ENCODE measurements at places on chromosomes 5 and 9.
A peak's percentile ranks its signal among the peaks of the same experiment; 100 is the strongest.

DNA sequence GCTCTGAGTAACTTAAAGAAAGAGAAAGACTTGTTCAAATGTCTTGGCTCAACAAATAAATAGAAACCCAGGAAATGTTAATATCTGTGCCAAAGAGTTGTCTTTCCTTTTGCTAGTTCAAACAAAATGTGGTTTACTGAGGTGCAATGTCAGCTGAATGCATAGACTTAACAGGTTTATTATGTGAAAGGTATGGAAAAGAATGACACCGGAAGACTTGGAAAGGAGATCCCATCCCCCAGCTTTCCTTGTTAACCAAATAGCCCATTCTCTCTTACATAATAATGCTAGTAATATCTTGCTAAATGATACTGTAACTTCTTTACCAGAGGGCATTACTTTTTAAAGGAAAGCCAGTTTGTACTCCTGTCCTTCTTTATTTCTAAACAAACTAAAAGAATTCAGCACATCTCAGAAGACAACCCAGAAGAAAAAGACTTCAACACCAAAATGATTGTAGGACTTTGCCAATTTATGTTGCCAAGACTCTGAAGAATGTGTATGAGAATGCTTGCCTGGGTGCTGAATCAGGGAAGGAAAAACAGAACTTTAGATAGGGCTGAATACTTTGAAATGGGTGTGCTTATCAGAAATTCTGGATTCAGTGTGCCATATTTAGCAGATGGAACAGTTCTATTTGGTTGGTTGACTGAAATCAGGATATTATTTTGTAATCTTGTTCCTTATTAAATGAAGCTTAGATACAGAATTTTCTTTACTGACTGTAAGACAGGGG, 344.1 kb downstream of the TMEM38B start:
- no peak for DNase-seq

DNA sequence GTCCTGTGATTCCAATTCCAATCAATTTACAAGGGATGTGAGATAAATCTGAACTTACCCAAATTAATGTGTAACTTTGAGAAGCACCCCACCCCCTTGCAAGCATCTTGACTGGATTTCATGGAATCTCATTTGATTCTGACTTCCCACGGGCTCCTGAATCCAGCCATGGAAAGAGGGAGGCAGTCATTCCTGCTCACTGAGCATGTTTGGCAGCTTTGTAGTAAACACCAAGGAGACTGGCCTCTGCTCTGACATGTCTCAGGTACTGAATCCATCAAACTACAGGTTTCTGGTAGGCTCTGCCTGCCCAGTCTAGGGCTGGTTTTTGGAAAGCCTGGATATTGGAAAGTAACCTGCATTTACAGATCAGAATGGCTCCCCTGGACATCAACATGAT, 357.6 kb downstream of the ARHGEF28 start:
- no peak for DNase-seq

DNA sequence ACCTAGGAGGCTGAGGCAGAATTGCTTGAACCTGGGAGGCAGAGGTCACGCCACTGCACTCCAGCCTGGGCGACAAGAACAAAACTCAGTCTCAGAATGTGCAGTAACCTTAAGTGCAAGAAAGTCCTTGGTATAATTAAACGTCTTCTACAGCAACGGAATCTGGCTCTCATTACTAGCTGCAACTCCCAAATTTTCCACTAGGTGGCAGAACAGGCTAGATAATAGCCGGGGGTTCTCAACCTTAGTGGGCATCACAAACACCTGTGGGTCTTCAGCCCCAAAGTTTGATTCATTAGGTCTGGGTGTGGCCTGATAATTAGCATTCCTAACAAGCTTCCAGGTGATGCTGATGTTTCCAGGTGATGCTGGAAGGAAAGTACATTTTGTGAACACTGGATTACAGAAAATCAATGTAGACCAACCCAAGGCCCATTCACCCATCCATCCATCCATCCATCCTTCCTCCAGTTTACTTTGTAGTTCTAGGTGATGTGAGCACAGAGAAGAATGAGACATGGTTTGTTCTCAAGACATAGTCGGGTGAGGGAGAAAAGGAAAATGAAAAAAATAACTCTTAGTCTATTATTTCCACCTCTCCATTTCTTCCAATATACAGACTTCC, 37.3 kb downstream of the FBXW2 start:
- DNase-seq = peak; percentile 56

- DNase-seq = no peak
Measured at GRCh38 chr9:133394687-133395271, 18.6 kb downstream of the STKLD1 start.

- DNase-seq = peak; percentile 50
Measured at GRCh38 chr9:33446946-33447798, at the start of gene AQP3. TSS of gene AQP3 (minus strand) at chr9:33447593. CDS start at chr9:33447530, 63 bp downstream.

GRCh38 chr5:79111387-79111959, at the start of gene BHMT:
TSS of gene BHMT (plus strand) at chr5:79111809. CDS start at chr5:79111886, 77 bp downstream.
- DNase-seq = no peak

GRCh38 chr5:157616785-157617184, 35.5 kb downstream of the SOX30 start:
- DNase-seq = no peak

GRCh38 chr5:69331528-69332445, 814 bp downstream of the CCDC125 start:
- no peak for DNase-seq

DNA sequence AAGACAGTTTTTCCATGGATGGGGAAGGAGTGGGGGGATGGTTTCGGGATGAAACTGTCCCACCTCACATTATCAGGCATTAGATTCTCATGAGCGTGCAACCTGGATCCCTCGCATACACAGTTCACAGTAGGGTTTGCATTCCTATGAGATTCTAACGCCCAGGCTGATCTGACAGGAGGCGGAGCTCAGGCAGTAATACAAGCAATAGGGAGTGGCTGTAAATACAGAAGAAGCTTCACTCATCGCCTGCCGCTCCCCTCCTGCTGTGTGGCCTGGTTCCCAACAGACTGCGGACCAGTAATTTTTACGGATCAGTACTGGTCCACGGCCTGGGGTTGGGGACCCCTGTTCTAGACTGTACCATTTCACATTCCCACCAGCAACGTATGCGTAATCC, 68.3 kb upstream of the OTULINL start:
- DNase-seq = no peak

DNA sequence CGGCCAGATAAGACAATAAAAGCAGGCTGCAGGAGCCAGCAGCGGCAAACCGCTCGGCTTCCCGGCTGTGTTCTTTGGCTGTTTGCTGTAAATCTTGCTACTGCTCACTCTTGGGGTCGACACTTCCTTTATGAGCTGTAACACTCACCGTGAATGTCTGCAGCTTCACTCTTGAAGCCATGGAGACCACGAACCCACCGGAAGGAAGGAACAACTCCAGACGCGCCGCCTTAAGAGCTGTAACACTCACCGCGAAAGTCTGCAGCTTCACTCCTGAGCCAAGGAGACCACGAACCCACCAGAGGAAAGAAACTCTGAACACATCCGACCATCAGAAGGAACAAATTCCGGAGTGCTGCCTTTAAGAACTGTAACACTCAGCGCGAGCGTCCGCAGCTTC, 451.7 kb downstream of the AGTPBP1 start:
- no peak for DNase-seq

GRCh38 chr9:26949637-26950069, 2.6 kb upstream of the PLAA start:
- no peak for DNase-seq

DNA sequence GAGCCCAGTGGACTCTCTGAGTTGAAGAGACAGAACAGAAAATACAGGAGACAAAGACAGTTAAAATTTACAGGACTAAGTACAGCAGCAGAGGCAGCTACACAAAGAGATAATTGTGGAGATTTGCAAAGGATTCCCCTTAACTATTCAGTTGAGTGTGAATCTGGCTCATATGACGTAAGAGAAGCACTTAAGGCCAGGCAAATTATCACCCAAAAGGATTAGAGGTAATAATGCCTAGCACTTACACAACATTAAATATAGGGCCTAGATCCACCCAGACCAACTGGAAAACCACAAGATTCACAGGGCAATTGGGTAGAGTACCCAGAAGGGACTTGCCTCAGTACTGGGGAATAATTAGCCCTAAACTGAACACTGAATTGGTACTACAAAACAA, 41.3 kb downstream of the ADAMTS6 start:
- no peak for DNase-seq

- DNase-seq = no peak
Measured at GRCh38 chr9:127919253-127919815, 2.5 kb upstream of the ST6GALNAC4 start.

- DNase-seq = no peak
Measured at GRCh38 chr9:103514767-103515166, 519.6 kb downstream of the CYLC2 start.

GRCh38 chr5:150616024-150616470, 24.4 kb upstream of the SYNPO start:
- DNase-seq = no peak

DNA sequence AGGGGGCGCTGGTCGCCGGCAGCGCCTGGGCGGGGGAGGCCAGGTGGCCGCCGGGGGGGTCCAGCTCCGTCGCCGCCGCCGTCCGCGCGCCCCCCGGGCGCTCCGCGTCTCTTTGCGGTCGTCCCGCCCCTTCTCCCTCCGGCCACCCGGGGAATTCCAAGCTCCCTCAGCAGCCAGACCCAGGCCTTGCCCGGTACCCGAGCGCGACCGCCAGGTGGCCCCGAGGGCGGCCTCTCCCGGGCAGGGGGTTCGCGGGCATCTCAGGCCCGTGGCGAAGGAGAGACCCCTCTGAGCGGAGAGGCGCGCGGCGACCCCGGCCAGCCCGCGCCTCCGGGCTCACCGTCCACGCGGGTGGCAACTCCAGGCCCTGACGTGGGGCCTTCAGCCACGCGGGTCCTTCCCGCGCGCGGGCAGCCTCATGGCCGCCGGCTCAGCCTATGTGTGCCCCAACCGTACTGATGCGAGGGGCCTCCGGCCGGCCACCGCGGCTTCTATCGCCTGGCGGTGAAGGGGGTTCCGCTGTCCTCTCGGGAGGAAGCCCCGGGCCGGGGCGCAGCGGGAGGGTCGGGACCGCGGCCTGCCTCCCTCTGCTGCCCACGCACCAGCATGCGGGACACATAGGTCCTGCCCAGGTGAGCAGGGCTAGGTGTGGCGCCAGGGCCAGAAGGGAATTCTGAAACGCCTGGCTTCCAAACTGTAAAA, 529 bp upstream of the NRARP start:
- DNase-seq = no peak
